ENCODE measurements at places on chromosomes 6 and 20.

GRCh38 chr6:132571774-132572173, 1.7 kb downstream of the TAAR6 start:
- DNase-seq, result no peak

- DNase-seq, result peak; percentile 56
Measured at GRCh38 chr20:32031007-32031958, 20.8 kb upstream of the HCK start.

GRCh38 chr6:149924206-149924932, 1.4 kb upstream of the RAET1G start:
- DNase-seq, result no peak

GRCh38 chr6:125471667-125472066, 169.9 kb upstream of the HDDC2 start:
- DNase-seq, result no peak

GRCh38 chr6:6781172-6781872, 192.8 kb downstream of the LY86 start:
- no peak for DNase-seq

GRCh38 chr20:62736026-62736406, 27.4 kb downstream of the NTSR1 start:
- no peak for DNase-seq

- DNase-seq, result peak; percentile 43
Measured at GRCh38 chr20:36573798-36574365, 485 bp downstream of the TGIF2 start.

DNA sequence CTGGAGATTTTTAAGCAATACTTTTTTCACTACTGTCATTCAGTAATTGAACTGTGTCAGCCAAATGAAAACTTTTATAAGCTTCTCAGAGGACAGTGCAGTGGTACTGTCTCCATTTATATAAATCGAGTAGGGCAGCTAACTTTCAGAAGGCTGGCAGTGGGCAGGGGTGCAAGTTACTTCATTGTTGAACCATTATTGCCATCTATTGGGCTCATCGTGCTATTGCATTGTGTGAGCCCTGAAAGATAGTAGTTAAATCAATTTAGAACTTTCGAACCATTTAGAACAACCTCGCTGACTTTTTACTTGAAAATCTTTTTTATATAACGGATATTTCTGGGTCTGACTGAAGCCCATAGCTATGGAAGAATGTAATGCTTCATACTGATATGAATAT, 347.8 kb upstream of the PLCB4 start:
- peak; percentile 49 for DNase-seq

DNA sequence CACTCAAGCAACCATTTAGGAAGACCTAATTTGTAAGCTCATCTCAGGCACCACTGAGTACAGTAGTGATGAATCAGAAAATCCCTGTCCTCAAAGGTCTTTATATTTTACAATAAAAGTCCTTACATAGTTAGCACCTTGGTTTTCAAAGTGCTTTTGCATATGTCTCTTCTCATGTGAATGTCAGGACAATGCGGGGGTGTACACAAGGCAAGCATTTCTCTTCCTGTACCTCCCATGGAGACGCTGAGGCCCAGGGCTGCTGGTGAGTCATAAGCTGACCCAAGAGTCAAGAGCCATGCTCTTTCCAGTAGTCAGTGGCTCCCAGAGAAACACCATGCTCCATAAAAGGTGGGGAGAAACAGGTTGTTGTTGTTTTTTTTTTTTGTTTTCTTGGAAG, 174.0 kb downstream of the GJA10 start:
- no peak for DNase-seq

DNA sequence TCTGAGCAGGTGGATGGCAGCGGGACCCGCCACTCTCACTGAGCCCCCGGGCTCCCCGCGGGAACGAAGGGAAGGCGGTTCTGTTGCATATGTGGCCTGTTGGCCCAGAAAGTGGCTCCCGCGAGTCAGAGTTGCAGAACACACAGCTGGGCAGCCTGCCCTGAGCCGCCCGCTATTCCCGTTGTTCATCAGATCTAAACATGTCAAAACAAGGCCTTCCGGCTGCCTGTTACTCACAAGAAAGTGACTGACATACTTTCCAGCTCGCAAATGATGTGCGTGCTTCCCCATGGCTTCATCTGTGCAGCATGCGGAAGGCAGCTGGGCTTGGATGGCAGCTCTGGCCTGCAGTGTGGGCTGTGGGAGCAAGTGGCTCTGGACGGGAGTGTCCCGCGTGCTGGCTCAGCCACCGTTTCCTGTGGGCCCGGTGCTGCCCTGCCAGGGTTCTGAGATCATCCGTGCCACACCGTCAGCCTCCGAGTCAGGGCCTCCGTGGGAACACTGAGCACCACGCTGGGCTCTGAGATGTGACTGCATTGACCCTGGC, 227.3 kb downstream of the ERMARD start:
- no peak for DNase-seq

GRCh38 chr6:45920819-45921511, 94.7 kb downstream of the CLIC5 start:
- no peak for DNase-seq

DNA sequence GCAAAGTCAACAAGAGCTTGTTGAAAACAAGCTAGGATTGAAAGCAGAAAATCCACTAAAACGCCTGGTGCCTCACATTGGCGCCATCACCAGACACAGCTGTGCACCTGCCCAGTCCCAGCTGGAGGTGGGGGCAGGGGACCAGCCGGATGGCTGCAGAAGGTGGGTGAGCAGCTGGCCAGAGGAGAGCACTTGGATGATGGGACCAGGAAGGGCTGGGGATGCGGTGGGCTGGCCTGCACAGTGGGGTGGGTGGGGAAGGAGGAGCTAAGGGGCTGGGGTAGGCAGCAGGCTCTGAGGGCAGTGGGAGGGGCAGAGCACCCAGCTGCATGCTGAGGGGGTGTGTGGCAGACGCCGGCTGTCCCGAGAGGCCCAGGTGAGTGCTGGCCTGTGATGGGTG, 7.1 kb downstream of the CABLES2 start:
- no peak for DNase-seq

DNA sequence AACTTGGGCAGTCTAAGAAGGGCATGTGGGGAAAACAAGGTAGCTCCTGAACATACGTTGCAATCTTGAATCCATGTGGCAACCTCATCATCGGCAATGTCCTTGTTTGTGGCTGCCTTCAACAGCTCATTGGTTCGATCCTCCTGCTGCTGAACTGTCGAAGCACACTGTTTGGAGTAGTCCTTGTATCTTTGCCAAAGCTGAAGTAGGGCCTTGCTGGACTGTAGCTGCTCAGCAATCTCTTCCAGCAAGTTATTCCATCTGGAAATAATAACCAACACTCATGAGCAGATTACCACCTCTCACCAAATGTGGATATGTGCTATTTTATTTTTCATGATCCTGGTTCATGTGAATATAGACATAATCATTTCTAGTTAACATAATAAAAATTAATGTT, 413.3 kb downstream of the ESR1 start:
- DNase-seq, result no peak

DNA sequence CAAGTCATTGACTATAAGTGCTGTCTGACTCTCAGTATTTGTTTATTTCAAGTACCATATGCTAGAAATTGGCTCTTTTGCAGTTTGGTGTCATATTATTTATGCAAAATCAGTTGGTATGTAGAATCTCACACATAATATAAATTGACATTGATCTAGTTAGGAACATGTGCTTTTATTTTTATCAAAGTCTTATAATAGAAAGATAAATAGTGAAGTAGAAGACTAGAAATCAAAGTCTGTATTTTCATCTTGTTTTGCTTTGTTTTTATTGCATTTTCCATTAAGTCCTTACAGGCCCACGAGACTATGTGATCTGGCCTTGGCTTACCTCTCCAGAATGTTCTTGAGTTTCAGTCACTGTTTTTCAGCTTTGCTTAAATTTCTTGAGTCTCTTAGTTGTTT, 300.3 kb downstream of the LAMA2 start:
- DNase-seq, result no peak

DNA sequence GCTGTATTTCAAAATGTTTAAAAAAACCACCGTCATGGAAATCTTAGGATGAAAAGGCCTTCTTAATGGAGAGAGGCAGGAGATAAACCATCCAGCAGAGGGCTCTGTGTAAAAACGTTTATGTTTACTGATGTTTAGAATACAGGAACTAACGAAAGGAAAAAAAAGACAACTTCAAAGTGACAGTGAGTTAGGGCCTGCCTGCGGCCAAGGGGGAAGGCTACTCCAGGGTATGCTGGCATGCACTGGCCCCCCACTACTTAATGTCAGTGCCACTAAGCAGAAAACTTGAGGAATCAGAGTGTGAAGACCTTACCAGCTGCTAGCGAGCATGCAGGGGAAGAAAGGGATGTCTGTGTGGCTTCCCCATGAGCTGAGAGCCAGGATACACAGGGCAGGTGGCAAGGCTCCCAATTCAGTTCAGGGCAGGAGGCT, 47.7 kb downstream of the AKAP7 start:
- peak; percentile 54 for DNase-seq

DNA sequence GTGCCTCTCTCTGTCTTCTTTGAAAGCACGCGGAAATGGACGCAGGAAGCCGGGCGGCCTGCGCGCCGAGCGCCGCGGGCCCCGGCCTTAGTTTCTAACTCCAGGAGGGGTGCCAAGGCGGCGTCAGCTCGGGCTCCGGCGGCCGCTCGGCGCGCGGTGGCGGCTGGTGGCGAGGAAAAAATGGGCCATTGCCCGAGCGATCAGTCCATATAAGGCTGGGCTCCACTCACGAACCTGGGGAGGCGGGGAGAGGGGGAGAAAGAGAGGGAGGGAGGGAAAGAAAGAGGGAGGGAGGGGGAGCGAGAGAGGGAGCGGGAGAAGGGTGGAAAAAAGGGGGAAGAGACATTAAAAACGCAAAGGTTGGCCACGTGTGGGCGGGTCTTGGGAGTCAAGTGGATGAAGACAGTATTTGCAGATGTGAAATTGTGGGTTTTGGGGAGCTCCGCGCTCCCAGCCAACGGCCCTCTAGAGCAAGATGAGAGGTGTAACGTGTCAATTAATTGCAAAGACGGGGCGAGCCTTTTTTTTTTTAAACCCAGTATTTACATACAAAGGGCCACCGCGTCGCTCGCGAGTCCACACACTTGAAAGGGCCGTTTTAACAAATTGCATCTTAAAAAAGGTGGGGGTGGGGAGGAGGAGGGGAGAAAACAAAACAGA, at the start of gene NKX2-2:
Gene NKX2-2 (minus strand): TSS at position 184 of the 660 bp plus-strand sequence. CDS start 395 bp downstream, outside the sequence.
- DNase-seq, result no peak

GRCh38 chr20:21182832-21183563, 57.1 kb downstream of the KIZ start:
- DNase-seq, result no peak

GRCh38 chr6:3438190-3439167, 18.4 kb downstream of the SLC22A23 start:
- DNase-seq, result no peak

All from muscle of arm (tissue), 14 donors.